ENCODE measurements at places on chromosomes 11 and 22. TPM values are rescaled to one million over a fixed set of nuclear protein-coding genes. Genes with fewer than 3 reads are reported as not detected.

Gene HBD
- total RNA-seq, result not detected

Gene TIMP3
- 212 TPM for total RNA-seq

Gene MS4A2
- total RNA-seq, result 0.23 TPM

Gene FAM83F
- 1.7 TPM for total RNA-seq

Gene IL18
- total RNA-seq, result 2.2 TPM

Gene MYOD1
- not detected for total RNA-seq

Gene NADSYN1
- total RNA-seq, result 48.6 TPM

Gene C11orf98
- 62.3 TPM for total RNA-seq
